ENCODE measurements at places on chromosomes 2 and 18. TPM values are rescaled to one million over a fixed set of nuclear protein-coding genes. Genes with fewer than 3 reads are reported as not detected.

DNA sequence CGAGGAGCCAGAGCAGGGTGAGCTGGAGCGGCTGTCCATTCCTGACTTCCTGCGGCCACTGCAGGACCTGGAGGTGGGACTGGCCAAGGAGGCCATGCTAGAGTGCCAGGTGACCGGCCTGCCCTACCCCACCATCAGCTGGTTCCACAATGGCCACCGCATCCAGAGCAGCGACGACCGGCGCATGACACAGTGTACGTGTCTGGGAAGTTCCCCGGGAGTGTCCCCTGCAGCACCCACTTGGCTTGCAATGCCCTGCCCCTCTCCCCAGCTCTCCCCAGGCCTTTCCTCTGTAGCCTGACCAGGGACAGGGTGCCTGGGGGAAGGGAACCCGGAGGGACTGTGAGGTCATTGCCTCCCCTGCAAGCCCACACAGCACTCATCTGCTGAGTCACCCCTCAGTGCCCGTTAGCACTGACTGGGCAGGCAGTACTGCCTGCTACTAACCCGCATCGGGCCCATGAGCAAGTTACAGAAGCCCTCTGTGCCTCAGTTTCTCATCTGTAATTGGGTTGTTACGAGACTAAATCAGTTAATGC is 29.4 kb upstream of the GMPPA start:
- DNase-seq, result no peak

GRCh38 chr2:150887926-150888325 is 373.7 kb downstream of the RBM43 start:
- no peak for DNase-seq

- DNase-seq, result no peak
Observed at GRCh38 chr2:171889808-171890207, 4.2 kb downstream of the SLC25A12 start.

GRCh38 chr2:133490411-133490980 is 77.8 kb downstream of the NCKAP5 start:
- peak; percentile 43 for DNase-seq

DNA sequence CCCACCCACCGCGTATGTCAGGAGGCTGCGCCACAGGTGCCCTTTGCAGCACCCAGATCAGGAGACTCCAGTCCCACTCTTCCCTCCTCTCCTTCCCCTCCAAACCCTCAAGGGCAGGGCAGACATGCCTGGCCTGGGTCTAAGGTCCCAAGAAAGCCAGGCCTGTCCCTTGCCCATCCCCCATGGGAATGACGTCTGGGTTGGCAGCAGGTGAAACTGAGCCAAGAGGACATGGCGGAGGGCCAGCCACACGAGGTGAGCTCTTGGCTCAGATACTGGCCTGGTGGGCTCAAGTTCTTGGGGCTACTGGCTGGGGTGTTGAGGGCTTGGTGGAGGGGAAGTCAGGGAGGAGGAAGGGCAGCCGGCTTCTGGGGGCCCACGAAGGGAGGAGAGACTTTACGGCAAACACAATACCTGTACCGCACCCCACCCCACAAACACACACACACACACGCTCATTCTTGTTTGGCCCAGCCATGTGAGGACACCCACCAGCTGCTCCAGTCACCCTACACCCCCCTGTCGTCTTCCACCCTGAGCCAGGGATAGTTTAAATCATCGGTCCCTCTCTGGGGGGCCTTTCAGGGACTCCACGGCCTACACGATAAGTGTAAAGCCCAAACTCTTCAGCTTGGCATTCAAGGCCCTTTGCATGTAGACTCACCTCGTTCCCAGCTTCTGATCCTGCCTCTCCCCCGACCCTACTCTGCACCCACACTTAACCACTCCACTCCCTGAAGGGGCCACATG is 24.1 kb upstream of the TNS1 start:
- DNase-seq, result no peak

- no peak for DNase-seq
Observed at GRCh38 chr2:212033888-212034287, 504.7 kb downstream of the ERBB4 start.

- DNase-seq, result no peak
Observed at GRCh38 chr2:207251573-207252192, 85.9 kb upstream of the KLF7 start.

DNA sequence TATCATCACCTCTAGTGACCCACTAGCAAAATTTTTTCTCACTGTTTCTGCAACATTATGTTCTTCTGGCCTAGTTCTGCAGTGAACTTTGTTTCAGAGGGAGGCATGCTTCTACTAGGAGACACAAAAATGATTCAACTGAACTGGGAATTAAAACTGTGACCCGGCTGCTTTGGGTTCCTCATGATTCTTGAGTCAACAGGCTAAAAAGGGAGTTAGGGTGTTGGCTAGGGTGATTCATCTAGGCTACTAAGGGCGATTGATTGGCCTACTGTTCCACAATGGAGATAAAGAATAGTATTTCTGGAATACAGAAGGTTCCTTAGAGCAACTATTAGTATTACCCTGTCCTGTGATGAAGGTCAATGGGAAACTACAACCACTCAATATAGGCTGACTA is 179.5 kb downstream of the PPP1R1C start:
- no peak for DNase-seq

The NEU4 gene
- polyA plus RNA-seq, result 7.0 TPM

The MC4R gene
- polyA plus RNA-seq, result 0.16 TPM

The EHBP1 gene
- 25.7 TPM for polyA plus RNA-seq

The SLC9A2 gene
- polyA plus RNA-seq, result 2.6 TPM

DNA sequence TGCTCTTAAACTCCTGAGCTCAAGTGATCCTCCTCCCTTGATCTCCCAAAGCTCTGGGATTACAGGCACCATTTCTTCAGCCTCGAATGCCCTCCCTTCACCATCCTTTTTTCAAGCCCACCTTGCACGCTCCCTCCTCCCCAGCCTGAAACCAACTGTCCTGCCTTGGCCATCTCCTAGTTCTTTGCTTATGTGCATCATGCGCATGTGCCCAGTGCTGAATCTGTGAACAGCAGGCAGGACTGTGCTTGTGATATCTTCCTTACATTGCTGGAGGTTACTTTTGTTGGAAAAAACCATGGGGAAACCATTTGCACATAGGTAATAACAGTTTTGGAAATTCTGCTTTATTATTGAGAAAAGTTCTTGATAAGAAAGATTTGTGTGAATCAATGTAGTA is 30.2 kb upstream of the CETN1 start:
- no peak for DNase-seq

The PTH2R gene
- 0.10 TPM for polyA plus RNA-seq

GRCh38 chr2:215896921-215897320 is 116.4 kb downstream of the MREG start:
- DNase-seq, result no peak

The RETSAT gene
- polyA plus RNA-seq, result 12.6 TPM

- no peak for DNase-seq
Observed at GRCh38 chr2:181627545-181627944, 29.4 kb downstream of the CERKL start.

- no peak for DNase-seq
Observed at GRCh38 chr18:26568926-26569665, 20.7 kb upstream of the KCTD1 start.

The LDAH gene
- 10.1 TPM for polyA plus RNA-seq

The B3GNT7 gene
- 0.48 TPM for polyA plus RNA-seq
